Fibroblast of skin of back (primary cell): ENCODE measurements at places on chromosomes 5 and 9.

- DNase-seq, result no peak
Observed at GRCh38 chr5:6711409-6712141, 1.7 kb upstream of the TENT4A start.

DNA sequence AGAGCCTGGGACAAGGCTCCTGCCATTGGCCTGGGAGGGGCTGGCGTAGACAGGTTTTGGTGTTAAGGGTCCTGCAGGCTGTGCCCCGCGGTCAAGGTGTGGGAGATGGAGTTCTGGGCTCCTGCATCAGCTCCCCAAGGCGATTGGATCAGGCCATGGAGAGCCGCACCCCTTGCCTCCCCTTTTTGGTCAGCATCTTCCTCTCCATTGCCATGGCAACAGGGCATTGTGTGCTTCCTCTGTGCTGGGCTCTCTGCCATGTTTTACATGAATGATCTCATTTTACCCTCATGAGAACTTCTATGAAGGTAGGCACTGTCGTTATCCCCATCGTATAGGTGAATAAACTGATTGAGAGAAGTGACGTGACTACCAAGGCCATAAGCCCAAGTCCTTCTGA, 344.3 kb upstream of the CLINT1 start:
- DNase-seq, result no peak

DNA sequence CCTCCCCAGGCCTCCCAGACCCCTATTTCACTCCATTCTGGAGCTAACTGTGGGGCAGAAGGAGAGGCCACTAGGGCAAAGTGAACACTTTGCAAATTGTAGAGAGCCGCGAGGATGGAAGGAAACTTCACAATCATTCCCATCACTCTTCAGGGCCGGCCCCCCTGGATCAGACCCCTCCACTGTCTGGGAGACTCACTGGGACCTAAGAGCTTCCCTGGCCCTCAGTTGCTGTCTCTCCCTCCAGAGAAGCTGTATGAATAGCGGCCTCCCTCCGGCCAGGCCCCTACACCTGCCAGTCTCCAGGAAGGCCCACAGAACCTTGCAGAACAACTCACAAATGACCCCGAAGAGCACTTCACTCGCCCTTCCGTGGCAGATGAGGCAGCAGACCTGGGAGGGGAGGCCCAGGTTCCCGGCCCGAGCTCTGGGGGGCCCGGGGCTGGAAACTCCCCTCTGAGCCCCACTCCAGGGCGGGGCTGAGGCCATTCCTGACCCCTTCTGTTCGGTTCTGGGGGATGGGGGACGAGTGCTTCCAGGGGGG, 141.9 kb upstream of the IER5L start:
- no peak for DNase-seq

- DNase-seq, result no peak
Observed at GRCh38 chr9:82421498-82421897, 432.9 kb downstream of the SPATA31D1 start.

- DNase-seq, result peak; percentile 96
Observed at GRCh38 chr5:137201876-137202275, 297.2 kb downstream of the SPOCK1 start.

DNA sequence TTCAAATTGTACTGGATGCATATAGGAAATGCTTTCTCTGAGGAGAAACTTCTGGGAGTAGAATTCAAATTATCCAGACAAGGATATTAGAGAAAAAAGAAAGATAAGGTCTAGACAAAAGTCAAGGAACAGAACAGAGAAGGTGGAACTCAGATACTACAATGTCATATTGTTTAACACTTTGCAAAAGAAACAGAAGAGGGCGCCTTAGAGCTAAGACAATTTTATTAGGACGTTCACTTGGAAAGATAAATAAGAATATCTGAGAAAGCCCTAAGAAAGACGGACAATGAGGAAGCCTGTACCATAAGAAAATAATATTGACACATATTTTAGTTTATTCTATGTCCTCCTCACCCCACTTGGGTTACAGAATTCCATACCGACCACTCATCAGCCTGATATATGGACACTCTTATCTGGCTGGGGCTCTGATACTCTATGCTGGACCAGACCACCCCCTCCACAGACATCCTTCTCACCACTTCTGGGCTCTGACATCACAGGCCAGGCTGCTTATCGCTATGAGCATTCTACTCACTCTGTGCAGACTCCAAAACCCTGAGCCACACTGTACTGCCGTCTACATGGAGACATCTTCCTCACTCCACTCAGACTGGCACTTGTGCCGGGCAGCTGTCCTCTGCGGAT, 9.1 kb upstream of the AK3 start:
- DNase-seq, result peak; percentile 53

GRCh38 chr5:18281947-18282581, 647.8 kb downstream of the TAF11L14 start:
- peak; percentile 59 for DNase-seq

DNA sequence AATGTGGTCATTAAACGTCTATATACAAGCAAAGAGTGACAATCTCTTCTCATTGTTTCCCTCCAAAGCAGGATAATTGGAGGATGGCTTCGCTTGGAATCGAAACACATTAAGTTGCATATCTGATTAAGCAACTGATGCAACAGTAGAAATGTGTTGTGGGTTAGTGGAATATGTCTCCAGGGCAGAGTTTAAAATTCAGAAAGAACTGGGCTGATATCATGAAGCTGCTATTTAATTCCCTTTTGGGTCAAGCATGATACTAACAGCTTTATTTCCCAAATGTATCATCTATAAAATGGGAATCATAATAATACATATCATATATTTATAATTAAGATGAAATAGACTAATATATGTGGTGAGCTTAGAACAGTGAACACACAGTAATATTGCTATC, 1763.0 kb upstream of the C9orf72 start:
- DNase-seq, result no peak

DNA sequence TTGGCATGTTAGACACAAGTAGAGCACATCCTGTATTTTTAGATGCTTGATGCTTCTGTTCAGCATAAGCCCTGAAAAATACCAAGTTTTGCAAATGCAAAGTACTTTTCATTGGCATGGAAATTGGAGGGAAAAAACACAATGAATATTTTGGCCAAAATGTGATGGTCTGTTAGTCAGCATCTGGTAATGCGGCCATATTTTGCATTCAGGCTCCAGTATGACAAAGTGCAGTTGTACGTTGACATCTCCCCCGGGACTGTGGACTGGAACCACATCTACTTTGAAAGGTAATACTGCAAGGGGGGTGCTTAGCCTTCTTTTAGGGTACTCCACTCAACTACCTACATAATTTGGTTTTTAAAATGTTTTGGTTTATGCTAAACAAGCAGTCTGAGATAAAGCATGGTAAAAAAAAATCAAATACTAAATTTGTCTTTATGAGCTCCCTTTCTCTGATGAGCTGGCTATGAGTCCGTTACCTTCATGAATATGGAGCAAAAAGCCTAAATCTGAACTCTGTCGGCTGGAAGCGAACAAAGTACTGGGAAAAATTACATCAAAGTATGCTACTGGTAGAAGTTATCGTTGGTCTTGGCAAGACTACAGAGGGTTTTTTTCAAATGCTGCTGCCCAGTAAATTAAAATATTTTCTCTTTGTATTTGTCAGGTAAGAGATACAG, 297.0 kb downstream of the ARHGEF28 start:
- no peak for DNase-seq

DNA sequence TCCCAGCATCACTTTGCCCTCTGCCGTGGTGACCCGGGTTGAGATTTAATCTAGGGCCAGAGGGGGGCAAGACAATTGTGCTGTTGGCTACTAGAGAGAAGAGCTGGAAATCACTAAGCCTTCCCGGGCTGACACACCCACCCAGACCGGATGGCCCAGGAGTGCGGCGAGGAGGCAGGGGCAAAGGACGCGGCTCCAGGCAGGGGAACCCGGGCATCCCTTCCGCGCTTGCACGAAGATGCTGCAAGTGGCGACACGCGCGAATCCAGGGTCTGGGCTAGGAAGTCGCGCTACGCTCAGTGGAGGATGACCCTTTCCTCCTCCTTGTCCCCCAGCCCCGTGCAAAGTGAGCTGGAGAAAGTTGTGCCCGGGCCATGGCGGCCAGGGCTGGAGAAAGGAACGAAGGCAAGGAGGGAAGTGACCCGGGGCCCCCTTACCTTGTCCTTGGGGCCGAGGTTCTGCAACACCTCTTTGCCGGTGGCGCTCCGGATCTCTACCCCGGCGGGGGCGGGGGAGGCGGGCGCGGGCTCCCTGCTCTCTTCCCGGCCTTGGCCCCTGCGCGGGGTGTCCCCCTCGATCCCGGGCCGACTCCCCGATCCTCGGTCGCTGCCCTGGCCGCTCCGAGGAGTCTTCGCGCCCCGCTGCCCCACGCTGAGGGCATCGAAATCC, 693 bp downstream of the DPYSL3 start:
- peak; percentile 35 for DNase-seq

DNA sequence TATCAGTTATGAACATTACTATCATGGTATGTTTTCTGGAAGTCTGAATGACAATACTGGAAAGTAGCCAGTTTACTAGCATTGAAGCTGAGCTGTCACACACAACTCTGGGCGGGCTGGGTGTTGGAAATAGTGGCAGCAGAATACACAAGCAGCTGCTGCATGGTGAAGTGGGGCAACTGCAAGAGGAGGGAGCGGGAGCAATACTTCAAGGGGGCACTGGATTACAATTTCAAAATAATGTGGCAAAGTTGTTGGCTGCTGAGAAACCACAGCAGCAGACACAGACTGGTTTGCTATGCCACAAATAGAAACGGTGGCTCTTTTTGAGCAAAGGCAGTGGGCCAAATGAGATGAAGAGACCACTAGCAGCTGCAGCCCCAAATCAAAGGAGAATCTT, 350.2 kb downstream of the KIAA0825 start:
- DNase-seq, result no peak

DNA sequence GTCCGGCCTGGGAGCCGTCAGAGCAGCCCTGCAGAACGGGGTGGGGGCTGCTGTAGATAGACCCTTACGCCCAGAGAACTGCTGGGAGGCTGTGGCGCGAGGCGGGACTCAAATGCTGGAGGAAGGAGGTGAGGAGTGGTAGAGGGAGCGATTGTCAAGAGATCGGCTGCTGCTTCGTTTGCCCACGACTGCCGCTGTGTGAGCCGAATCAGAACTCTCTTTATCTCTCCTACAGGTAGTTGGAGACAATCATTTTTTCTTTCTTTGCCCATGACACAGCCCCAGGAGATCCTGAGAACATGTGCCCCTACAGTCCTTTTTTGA, 456 bp downstream of the ZNF79 start:
- no peak for DNase-seq

DNA sequence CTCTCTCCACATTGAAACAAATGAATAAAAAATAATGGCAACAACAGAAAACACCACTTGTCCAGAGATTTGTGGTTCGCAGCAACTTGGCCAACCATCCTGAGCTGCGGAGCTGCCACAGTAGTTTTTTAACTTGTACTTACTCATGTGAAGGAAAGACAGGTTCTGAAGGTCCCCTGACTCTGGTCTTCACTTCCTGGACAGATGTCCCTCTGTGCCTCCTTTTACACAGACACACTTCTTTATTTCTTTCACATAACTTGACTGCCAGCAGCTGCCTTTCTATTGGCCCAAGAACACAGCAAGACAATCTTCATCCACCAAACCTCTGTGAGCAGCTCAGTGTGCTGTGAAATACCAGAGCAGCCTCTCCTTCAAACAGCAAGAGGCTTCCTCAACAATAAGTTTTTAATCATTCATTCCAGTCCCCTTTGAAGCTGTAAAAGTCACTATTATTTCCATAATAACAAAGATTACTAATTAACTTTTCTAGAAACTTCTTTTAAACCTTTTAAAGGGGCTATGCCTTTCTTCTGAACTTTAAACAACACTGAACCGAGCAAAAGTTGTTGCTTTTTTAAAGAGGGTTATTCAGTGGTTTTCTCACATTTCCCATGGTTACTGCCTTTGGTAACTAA, 198.7 kb downstream of the NR2F1-AS1 start:
- DNase-seq, result no peak

- DNase-seq, result peak; percentile 24
Observed at GRCh38 chr5:8188874-8189565, 320.1 kb downstream of the MTRR start.

DNA sequence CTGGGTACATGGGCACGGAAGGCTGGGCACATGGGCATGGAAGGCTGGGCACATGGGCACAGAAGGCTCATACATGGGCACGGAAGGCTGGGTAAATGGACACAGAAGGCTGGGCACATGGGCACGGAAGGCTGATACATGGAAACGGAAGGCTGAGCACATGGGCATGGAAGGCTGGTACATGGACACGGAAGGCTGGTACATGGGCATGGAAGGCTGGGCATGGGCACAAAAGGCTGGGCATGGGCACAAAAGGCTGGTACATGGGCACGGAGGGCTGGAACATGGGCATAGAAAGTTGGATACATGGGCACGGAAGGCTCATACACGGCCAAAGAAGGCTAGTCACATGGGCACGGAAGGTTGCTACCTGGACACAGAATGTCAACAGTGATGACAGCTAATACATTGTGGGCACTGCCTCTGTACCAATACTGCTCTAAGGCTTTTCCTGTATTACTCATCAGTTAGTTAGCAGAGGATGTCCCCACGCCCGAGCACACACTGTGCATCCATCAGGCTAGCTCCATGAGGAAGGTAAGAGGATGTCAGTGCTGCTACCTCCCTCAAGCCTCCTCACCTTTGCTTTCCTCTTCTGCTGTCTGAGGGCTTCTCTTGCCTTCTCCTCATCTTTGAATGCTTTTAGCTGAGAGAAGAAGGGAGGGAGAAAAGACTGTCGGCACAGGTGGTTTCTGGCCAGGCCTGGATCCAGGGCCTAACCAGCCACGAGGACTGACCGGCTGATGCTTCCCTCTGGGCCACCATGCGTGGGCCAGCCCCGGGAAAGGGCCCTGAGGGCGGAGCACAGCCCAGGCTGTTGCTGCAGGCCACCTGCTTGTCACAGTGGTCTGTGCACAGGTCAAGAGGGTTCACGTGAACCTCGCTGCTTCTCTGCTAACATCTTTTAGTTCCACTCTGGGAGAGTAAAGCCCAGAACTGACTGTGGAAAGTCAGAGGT, 14.3 kb downstream of the GPX3 start:
- no peak for DNase-seq

DNA sequence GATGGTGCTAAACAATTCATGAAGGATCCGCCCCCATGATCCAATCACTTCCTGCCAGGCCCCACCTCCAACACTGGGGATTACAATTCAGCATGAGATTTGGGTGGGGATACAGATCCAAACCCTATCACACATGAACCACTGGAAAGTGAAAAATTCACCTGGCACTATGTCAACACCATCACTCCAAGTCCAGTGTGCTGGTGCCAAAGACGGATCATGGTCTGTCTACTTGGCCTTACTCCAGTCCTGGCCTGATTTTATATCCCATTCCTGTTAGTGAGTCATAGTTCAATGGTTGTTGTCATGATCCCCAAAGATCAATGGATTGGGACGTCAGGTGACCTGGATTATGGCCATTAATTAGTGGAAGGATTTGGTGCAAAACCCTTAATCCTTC, 147.4 kb upstream of the RPS23 start:
- DNase-seq, result no peak

DNA sequence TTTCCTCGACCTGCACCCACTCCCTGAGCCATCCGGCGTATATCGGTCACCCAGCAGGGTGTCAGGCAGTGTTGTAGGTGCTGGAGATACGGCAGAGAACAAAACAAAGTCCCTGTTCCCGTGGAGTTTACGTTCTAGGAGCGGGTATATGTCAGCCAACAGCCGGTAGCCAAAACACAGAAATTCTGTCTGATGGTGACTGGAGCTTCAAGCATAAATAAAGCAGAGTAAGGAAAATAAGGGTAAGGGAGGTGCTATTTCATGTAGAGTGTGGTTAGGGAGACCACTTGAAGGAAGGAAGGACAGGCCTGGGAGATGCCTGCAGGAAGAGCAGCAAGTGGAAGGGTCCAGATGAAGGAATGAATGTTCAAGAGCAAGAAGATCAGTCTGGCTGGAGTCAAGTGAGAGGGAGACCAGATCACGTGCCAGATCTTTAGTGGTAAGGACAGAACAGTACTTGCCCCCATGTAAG, 783 bp upstream of the ZFR start:
- DNase-seq, result no peak

GRCh38 chr9:134322781-134323241, 3.4 kb upstream of the RXRA start:
- DNase-seq, result no peak
